ENCODE measurements at places on chromosomes 13 and 19.

DNA sequence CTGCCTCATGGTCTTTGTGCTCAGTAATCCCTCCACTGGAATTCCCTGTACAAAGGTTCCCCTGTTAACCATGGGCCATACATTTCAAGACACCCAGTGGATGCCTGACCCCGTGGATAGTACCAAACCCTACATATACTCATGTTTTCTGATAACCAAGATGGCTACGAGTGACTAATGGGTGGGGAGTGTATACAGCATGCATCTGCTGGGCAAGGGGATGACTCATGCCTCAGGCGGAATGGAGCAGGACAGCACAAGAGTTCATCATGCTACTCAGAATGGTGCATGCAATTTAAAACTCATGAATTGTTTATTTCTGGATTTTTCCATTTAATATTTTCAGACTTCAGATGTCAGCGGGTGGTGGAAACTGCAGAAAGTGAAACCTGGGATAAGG is 13.3 kb upstream of the FGF9 start:
- no peak for DNase-seq

DNA sequence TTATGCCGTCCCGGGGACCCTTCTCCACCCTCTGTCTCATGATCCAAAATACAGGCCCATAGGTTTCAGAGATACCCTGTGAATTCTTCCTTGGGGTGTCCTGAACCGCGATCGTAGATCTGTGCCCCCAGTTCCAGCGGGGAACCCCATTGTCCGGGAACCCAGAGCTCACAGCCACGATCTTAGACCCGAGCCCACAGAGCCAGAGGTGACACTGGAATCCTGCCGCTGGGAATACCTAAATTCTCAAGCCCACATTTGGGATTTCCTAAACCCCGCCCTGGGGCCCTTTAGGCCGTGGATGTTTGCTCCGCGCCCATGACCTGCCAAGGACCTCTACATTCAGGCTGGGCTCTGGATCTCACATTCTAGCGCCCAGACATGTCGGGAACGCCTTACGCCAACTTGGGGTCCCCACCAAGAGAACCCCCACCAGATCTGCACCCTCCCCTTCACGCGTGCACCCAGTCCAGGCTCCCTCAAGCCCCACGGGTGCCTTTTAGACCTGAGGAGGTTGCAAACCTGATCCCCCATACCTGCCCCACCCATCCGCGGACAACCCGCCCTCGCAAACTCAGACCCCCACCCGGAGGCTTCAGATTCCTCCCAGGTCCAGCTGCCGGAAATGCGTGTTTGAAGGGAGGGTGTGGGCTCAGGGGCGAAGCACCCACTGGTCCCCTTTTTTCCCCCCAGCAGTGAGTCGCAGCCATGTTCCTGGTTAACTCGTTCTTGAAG is 605 bp downstream of the CAPNS1 start:
- peak; percentile 74 for DNase-seq

DNA sequence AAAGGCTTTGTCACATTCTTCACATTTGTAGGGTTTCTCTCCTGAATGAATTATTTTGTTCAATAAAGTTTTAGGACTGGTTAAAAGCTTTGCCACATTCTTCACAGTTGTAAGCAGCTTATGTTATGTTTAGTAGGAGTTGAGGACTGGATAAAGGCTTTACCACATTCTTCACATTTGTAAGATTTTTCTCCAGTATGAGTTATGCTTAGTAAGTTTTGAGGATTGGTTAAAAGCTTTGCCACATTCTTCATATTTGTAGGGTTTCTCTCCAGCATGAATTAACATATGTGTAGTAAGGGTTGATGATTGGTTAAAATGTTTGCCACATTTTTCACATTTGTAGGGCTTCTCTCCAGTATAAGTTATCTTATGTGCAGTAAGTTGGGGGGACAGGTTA is 79.9 kb downstream of the ZNF431 start:
- no peak for DNase-seq

DNA sequence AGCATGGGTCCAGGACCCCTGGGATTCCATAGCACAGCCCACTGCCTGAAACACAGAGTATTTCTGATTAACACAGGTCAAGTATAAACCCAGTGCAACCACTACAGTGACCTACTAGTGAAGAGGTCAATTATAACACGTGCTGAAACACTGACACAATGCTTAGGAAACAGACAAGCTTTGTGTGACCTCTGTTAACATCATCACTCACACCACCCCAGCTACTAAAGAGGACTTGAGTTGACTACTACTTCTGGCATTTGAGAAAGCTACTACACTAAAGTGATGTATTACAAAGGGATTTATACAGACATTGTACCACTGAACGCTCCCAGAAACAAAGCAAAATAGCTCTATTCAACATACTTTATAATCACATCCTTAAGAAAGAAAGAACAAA is 1935.9 kb upstream of the PCDH20 start:
- DNase-seq: no peak

DNA sequence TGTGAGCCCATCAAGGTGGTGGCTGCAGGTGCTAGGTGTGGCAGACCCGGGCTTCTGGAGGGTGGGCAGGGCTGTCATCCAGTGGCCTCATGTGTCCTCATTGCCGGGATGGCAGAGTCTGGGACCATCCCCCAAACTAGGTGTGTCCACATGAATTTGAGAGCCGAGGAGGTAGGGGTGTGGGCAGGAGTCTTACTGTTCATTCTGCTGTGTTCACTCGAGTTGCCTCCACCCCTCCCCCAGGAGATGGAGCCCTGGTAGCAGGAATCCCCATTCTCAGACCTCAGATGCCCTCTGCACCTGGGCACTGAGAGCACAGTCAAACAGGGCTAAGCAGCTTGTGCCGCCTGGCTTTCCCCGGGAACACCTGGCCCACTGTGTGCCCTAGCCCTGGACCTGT is 22.4 kb downstream of the NAXD start:
- peak; percentile 41 for DNase-seq

DNA sequence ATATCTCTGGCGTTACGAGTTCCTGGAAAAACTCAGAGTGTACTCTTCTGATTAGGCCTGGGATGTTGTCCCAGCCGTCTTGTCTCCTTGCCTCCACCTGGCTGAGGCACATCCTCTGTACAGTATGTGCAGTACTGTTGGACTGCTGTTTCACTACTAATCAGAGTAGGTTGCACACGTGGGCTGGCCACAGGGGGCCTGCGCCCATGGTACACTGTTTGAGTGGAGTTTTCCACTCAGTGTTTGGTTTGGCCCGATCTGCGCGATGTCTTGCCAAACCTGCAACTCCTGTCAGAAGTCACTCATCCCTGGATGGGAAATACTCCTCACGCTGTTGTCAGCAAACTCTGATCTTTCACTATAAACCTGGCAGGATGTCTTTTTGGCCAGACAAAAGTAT is 189.6 kb upstream of the CSNK1A1L start:
- no peak for DNase-seq

- DNase-seq: no peak
Measured at GRCh38 chr19:10078329-10078728, 7.8 kb upstream of the SHFL start.

GRCh38 chr13:93151277-93151676 is 75.3 kb upstream of the GPC6 start:
- no peak for DNase-seq

- no peak for DNase-seq
Measured at GRCh38 chr13:40786568-40786996, 2.8 kb upstream of the SLC25A15 start.

DNA sequence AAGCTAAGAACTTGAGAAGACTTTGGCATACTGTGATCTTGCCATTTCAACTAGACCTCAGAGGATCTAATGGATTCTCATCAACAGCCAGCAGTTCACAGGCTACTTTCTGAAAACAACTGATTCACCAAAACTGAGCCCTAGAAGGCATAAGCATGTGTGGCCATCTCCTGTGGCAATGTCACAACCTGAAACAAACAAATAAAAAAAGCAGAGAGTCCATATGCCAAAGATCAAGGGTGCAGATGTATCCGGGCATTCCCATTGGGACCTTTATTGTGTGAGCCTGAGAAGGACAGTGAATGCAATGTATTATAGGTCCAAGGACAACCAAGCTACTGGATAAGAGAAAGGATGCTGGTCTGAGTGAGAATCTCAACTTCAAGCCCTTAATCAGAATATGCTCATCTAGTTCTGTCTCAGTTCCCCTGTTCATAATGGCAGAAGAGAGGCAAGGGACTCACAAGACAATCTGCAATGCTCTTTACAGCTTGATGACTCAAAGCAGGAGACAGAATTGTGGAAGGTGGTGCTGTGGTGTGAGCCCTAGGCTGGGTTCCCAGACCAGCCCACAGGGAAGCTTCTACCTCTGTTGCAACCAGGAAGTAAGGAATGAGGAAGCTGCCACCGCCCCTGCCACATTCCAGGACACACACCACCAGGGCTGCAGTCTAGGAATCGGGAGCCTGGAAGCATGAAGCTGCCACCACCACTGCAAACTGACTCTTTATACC is 133.7 kb downstream of the RAP2A start:
- DNase-seq: no peak

DNA sequence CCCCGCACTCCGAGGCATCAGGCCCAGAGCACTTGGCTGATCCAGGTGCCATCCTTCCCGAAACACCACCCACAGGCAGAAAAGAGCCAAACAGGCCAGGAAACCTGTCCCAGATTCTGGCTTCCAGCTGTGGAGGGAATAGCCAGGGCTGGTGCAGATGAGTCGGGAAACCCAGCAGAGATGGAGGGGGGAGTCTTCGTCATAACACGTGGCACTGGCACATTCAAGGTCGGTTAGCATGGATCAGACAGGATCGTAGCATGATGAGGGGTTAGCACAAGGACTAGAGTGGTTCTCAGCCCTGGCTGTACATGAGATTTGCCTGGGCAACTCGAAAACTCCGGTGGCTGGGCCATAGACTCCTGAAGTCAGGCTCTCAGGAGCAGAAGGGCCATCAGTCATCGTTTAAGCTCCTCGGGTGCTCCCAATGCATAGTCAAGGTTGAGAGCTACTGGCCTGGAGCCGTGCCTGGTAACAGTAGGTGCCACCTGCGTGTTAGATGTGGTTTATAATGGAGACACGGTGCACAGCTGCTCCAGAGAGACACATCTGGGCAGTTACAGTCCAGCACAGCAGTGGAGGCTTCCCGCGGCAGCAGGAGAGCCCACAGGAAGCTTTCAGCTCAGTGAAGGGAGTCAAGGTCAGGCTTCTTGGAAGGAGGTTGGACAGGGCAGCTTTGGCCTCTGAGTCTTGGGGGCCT is 6.3 kb downstream of the CYTH2 start:
- no peak for DNase-seq

- DNase-seq: no peak
Measured at GRCh38 chr19:29287061-29287460, 74.1 kb upstream of the UQCRFS1 start.

DNA sequence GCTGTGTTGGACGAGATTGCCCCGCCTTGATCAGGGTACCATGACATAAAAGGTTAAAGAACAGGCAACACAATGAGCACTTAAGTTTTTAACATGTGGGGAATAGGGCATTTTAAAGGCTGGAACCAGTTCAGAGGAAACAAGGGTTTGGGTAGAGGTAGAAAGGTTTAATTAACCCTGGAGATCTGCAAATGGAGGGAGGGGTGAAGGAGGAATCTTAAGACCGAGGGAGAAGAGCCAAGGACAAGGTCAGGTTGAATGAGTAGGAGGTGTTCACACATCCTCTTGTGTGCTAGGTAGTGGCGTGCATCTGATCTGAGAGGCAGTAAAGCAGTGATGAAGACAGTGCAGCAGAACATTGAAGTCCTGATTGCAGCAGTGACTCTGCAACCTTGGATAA is 28.5 kb downstream of the SKA3 start:
- DNase-seq: no peak

DNA sequence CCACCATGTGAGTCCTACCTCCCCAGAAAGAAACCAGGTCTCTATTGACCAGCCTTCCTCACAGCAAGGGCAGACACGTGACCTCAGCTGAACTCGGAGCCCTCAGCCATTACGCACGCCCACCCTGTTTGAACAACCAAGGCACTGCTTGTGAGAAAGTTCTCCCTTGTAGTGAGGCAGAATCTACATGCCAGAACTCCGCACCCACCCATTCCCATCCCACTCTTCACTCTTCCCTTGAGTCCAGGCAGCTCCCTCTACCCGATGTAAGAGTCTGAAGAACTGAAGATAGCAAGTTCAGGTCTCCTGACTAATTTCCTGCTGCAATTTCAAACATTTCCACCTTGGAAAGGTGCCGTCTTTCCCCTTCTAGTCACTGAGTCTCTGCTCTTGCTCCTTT is 6.4 kb downstream of the NOVA2 start:
- DNase-seq: no peak

GRCh38 chr13:73366241-73366640 is 307.4 kb downstream of the KLF5 start:
- peak; percentile 52 for DNase-seq

GRCh38 chr19:10780368-10780767 is 55.6 kb downstream of the TMED1 start:
- no peak for DNase-seq

DNA sequence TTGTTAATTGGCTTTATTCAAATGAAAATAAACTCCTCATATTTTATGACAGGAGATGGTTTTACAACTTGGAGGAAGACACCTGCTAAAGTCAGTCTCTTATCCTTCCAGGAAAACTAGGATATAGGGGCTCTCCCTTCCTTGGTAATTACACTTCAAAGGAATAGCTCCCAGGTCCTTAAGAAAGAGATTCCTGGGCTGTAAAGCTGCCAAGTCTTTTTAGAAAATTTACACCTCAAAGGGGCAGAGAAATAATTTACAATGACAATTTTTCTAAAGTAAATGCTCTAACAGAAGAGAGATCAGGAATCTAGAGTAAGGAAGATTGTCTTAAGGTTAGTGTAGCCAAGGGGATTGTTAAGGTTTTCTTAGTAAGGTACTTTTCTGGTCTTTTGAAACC is 1359.0 kb downstream of the OLFM4 start:
- DNase-seq: no peak

DNA sequence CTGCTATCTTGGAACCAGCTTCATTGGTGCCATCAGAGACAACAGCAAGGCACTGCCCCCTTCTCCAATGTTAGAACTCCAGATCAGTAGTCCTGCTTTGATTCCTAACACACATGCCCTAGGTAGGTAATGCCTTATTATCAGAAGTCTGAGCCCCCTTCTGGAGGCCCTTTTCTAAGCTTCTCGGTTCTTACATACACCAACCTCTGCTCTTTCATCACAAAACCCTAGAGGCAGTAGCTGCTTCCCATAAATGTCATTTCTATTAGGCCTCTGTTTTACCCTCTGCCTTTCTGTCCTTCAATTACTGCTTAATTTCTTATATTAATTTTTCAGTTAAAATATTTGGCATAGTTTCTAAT is 65.3 kb upstream of the KLHL1 start:
- DNase-seq: no peak

GRCh38 chr13:37531049-37531448 is 67.5 kb downstream of the POSTN start:
- no peak for DNase-seq

GRCh38 chr19:15251010-15251748 is 18.9 kb upstream of the EPHX3 start:
- DNase-seq: no peak

GRCh38 chr13:22198641-22199217 is 527.9 kb downstream of the FGF9 start:
- DNase-seq: no peak

- no peak for DNase-seq
Measured at GRCh38 chr19:21705393-21705792, 62.0 kb downstream of the ZNF100 start.

GRCh38 chr19:12676384-12676792 is 5.3 kb downstream of the DHPS start:
- peak; percentile 67 for DNase-seq
